Left ventricle myocardium inferior (tissue), 1 donor: ENCODE measurements at places on chromosomes 13 and 19. TPM values are rescaled to one million over a fixed set of nuclear protein-coding genes. Genes with fewer than 3 reads are reported as not detected.

DNA sequence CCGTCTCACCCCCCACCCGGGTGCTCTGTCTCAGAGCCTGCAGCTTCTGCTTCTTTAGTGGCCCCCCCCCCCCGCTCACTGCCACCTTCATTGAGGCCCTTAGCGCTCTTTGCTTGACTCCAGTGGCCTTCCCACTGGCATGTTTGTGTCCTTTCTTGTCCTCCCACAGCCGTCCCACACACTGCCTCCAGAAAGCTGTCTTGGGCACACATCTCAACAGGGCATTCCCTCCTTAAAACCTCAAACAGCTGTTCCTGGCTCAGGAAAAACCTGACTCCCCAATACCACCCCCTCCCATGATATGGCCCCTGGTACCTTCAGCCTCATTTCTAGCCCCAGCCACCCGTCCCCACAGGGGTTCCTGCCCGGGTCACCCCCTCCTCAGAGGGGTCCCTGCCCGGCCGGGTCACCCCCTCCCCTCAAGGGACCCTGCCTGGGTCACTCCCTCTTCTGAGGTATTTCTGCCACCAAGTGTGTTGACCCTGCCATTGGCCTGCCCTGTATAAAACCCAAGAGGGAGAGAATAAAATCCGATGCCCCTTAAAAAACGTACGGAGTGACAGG is 8.9 kb downstream of the B3GLCT start:
- H3K36me3 ChIP-seq = no peaks in the 10 kb centered on the region
- no peaks in the 10 kb centered on the region for H3K27me3 ChIP-seq
- peak overlapping the region; percentile 55 for H3K4me3 ChIP-seq
- peak overlapping the region; percentile 76 for H3K27ac ChIP-seq

- H3K27me3 ChIP-seq = no peaks in the 10 kb centered on the region
- H3K4me1 ChIP-seq = peaks cover 45% of the 10 kb centered on the region
- no peak overlapping the region for H3K4me3 ChIP-seq
- no peak for DNase-seq
- peaks cover 74% of the 10 kb centered on the region for H3K36me3 ChIP-seq
Measured at GRCh38 chr19:38837656-38838121, 6.1 kb upstream of the ECH1 start.

- H3K4me3 ChIP-seq = no peak overlapping the region
- H3K36me3 ChIP-seq = peaks cover 17% of the 10 kb centered on the region
- DNase-seq = no peak
- H3K4me1 ChIP-seq = peaks cover 52% of the 10 kb centered on the region
- H3K27me3 ChIP-seq = no peaks in the 10 kb centered on the region
- peak overlapping the region; percentile 74 for H3K27ac ChIP-seq
Measured at GRCh38 chr19:46372901-46373490, 26.1 kb downstream of the PPP5C start.

GRCh38 chr19:8126511-8126910 is 22.9 kb downstream of the FBN3 start:
- no peak for DNase-seq
- peaks cover 56% of the 10 kb centered on the region for H3K27me3 ChIP-seq
- H3K4me3 ChIP-seq = no peak overlapping the region
- H3K4me1 ChIP-seq = no peaks in the 10 kb centered on the region
- no peaks in the 10 kb centered on the region for H3K36me3 ChIP-seq

DNA sequence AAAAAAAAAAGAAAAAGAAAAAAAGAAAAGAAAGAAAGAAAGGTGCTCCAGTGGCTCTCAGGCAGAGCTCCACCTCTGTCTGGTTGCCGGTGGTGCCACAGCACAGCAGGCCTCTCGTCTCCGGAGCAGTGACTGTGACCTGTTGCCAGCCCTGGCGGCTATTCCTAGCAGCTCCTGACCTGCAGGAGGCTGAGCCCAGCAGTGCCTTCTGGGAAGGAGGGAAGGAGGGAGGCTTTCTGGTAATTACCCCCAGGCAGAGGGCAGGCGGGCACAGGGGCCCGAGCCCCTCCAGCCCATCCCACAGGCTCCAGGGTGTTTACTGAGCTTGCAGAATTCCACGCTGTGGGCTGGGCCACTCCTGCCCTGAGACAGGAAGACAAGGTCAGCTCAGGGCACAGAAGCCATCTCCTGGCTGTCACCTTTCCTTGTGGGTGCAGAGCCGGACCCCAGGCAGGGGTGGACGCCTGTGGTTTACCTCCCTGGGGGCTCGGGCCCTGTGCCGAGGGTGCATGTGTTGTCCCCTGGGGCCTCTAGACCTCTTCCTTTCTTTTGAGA is 77.9 kb downstream of the GNG7 start:
- H3K27ac ChIP-seq = peak overlapping the region; percentile 85
- no peak overlapping the region for H3K4me3 ChIP-seq
- H3K4me1 ChIP-seq = peaks cover 52% of the 10 kb centered on the region

- H3K4me3 ChIP-seq = no peak overlapping the region
- DNase-seq = no peak
- H3K36me3 ChIP-seq = no peaks in the 10 kb centered on the region
- H3K27me3 ChIP-seq = no peaks in the 10 kb centered on the region
Measured at GRCh38 chr19:16345457-16345856, 20.8 kb downstream of the KLF2 start.

- no peaks in the 10 kb centered on the region for H3K27me3 ChIP-seq
- peaks cover 8% of the 10 kb centered on the region for H3K36me3 ChIP-seq
- DNase-seq = no peak
- H3K4me3 ChIP-seq = peak overlapping the region; percentile 7
Measured at GRCh38 chr13:98495627-98496478, 81.1 kb downstream of the STK24 start.

DNA sequence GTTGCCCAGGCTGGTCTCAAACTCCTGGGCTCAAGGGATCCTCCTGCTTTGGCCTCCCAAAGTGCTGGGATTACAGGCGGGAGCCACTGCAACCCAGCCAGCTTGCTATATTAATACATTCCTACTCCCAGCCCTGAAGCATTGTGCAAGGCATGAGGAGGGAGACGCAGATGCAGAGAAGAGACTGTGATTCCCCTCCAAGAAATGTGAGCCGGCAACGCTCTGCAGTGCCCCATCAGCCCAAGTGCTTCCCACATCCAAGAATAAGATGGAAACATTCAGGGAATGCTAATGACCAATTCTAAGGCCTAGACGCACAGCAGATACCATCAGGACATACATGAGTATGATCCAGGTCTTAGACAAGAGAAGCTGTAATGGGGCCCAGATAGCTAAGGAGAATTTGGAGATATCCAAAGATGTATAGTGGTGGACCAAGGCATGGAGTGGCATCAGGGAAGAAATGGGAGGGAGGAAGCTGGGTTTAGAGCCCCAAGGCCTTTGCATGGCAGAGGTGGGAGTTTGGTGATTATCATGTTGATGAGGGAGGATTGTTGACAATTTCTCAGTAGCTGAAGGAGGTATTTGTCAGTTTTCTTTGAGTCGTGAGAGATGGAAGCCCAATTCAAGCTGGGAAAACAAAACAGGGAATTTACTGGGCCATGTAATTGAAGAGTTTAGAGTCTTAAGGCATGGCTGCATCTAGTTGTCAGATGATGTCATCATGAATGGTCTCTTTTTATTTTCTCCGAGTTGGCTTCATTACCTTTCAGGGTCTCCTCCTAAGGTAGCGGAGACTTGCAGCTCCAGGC is 2.9 kb downstream of the PPM1N start:
- peaks cover 32% of the 10 kb centered on the region for H3K4me1 ChIP-seq
- H3K4me3 ChIP-seq = no peak overlapping the region
- no peaks in the 10 kb centered on the region for H3K36me3 ChIP-seq
- DNase-seq = no peak
- peaks cover 46% of the 10 kb centered on the region for H3K27me3 ChIP-seq
- H3K27ac ChIP-seq = no peak overlapping the region

DNA sequence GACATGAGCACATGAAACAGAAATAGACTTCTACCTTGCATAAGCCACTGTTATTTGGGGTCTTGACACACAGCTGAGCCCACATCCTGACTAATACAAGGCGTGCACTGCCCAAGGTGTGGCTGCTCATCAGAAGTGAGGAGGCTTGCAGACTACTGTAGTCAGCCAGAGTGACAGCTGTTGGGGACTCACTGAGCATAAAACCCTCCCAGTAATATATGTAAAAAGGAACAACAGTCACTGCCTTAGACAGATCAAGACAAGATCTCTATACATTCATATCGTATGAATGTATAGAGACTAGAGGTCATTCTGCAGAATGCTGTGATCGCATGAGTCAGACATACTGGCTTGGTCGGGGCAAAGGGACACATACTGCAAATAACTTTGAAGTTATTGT is 4.1 kb upstream of the C1QTNF9B start:
- H3K36me3 ChIP-seq = no peaks in the 10 kb centered on the region
- no peak overlapping the region for H3K27ac ChIP-seq
- peaks cover 37% of the 10 kb centered on the region for H3K27me3 ChIP-seq

DNA sequence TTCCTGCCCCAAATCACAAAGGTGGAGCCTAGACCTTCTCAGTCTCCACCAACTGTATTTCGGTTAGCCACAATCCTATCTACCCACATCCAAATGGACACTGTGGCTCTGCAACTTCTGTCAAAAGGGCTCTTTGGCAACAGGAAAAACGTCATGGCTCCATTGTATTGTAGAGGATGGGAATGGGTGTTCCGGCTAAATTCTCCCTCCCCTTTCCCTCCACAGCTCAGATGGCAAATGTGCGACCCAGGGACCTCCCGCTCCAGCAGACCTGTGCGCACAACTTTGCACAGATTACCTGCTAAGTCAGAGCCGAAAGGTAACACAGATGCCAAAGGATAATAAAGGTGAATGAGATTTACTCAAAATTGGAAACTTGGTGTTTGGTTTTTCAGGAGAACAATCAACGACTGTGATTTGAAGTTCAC is 968 bp upstream of the KL start:
- peaks cover 7% of the 10 kb centered on the region for H3K27me3 ChIP-seq
- DNase-seq = no peak
- H3K27ac ChIP-seq = peak overlapping the region; percentile 88
- H3K4me1 ChIP-seq = peaks cover 31% of the 10 kb centered on the region
- peak overlapping the region; percentile 76 for H3K4me3 ChIP-seq
- no peaks in the 10 kb centered on the region for H3K36me3 ChIP-seq

- H3K27me3 ChIP-seq = no peaks in the 10 kb centered on the region
- H3K27ac ChIP-seq = peak overlapping the region; percentile 75
- no peak for DNase-seq
- peak overlapping the region; percentile 91 for H3K4me3 ChIP-seq
- H3K4me1 ChIP-seq = peaks cover 41% of the 10 kb centered on the region
- peaks cover 30% of the 10 kb centered on the region for H3K36me3 ChIP-seq
Measured at GRCh38 chr19:6423499-6424194, 964 bp downstream of the KHSRP start.

GRCh38 chr19:48842789-48843162 is 6.5 kb upstream of the HSD17B14 start:
- H3K4me3 ChIP-seq = no peak overlapping the region
- H3K27ac ChIP-seq = no peak overlapping the region
- H3K27me3 ChIP-seq = no peaks in the 10 kb centered on the region
- H3K4me1 ChIP-seq = no peaks in the 10 kb centered on the region
- no peak for DNase-seq
- peaks cover 14% of the 10 kb centered on the region for H3K36me3 ChIP-seq

DNA sequence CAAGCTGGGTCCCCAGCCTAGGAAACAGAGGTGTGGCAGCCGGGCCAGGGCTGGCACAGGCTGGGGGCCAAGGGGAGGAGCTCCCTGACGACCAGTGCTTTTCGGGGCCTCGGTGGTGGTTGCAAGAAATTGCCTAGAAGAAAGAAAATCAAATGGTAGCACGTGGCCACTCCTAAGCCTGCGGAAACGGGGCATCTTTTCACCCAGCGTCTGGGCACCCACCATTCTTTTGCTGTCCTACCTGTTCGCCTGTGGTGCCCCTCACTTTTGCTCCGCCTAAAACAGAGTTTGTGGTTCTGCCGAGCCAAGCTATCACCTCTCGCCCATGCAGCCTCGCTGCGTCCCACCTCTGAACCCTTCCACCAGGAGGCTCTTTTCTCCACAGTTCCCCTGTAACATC is 7.1 kb upstream of the KRTDAP start:
- DNase-seq = no peak
- no peak overlapping the region for H3K27ac ChIP-seq
- no peaks in the 10 kb centered on the region for H3K27me3 ChIP-seq

DNA sequence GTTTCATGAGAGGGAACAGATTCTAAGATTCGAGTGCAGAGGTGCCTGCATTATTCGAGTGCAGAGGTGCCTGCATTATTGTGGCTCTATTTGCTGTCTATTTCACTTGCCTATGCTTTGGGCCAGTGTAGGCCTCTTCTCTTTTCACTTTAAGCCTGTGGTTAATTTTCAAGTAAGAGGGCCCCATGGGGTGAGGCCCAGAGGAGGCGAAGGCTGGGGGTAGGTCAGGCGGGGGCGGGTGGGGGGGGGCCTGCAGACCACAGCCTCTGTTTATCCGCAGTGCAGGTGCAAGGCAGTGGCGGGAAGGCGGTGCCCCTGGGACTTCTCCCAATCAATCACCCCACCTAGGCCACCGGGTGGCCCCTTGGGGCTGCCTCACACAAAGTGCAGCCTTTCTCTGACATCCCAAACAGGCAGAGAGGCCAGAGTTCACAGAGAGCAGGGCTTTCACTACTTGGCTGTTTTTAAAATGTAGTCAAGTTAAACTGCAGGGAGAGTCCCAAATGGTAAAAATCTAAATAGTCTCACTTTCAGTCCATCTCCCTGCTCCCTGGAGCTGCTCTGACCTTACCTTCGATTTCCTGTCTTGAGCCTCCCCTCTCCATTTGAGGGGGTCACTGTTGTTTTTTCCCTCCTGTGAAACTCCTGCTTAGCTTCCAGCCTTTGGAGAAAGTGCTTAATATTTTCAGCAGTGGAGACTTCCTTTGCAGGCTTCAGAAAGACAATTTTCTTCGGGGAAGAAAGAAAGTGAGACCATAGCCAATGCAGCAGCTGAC is 249.0 kb downstream of the DLEU7 start:
- H3K4me1 ChIP-seq = peaks cover 64% of the 10 kb centered on the region
- DNase-seq = no peak
- H3K27ac ChIP-seq = peak overlapping the region; percentile 39
- no peak overlapping the region for H3K4me3 ChIP-seq
- no peaks in the 10 kb centered on the region for H3K36me3 ChIP-seq
- H3K27me3 ChIP-seq = no peaks in the 10 kb centered on the region

GRCh38 chr13:101989798-101990350 is 412.0 kb downstream of the FGF14 start:
- no peak overlapping the region for H3K27ac ChIP-seq
- H3K36me3 ChIP-seq = no peaks in the 10 kb centered on the region
- H3K27me3 ChIP-seq = no peaks in the 10 kb centered on the region
- H3K4me3 ChIP-seq = no peak overlapping the region
- H3K4me1 ChIP-seq = no peaks in the 10 kb centered on the region

The VPS36 gene
- 32.3 TPM for total RNA-seq

The ATP4B gene
- total RNA-seq = not detected

The PSG4 gene
- total RNA-seq = not detected

The C1QTNF9 gene
- total RNA-seq = 3.0 TPM

The SERP2 gene
- 13.0 TPM for total RNA-seq

The SERTAD3 gene
- total RNA-seq = 16.2 TPM

The SNRPD2 gene
- 249 TPM for total RNA-seq
